ENCODE measurements at places on chromosomes 7 and 10.

DNA sequence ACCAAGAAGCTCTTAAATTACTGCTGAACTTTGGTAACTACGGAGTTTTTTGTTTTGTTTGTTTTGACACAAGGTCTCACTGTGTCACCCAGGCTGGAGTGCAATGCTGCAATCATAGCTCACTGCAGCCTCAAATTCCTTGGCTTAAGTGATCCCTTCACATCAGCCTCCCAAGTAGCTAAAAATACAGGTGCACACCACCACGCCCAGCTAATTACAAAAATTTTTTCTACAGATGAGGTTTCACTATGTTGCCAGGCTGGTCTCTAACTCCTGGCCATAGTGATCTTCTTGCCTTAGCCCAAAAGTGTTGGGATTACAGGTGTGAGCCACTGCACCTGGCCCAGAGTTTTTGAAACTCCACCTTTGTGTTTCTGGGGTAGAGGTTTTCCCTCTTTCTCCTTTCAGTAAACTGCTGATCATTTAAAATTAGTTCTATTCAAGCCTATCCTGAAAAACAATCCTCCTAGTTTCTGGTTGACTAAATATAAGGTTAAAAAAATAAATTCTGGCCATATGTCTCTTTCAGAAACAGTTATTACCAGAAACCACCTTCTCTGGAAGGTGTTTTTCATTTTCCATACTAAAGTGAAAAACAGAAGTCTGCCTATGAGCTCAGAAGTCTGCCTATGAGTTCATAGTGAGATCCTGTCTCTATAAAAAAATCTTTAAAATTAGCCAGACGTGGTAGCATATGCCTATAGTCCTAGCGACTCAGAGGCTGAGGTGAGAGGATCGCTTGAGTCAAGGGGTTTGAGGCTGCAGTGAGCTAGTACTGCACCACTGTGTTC, 63.9 kb downstream of the VOPP1 start:
- DNase-seq: no peak

- no peak for DNase-seq
Observed at GRCh38 chr7:69800495-69800894, 202.2 kb downstream of the AUTS2 start.

GRCh38 chr7:41103331-41103730, 599.6 kb downstream of the INHBA start:
- no peak for DNase-seq

- no peak for DNase-seq
Observed at GRCh38 chr7:33076737-33077136, 14.2 kb upstream of the NT5C3A start.

DNA sequence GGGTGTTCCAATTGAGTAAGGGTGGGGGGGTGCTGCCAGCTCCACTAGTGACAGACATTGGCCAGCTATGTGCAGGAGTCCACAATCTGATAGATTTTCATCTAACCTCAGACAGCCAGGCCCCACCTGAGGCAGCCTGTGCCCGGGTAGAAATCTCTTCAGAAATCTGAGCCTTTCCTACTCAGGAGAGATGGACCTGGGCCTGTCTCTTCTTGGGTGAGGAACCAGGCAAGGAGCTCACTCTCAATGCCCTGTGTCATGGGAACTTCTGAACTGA, 86.9 kb downstream of the UBE2H start:
- DNase-seq: no peak

GRCh38 chr10:103535595-103535994, 42.1 kb downstream of the NEURL1 start:
- no peak for DNase-seq

All from stimulated activated CD8-positive, alpha-beta memory T cell treated with anti-CD3 and anti-CD28 coated beads, Interleukin-4, amount 100 ng/mL, for 1 hour (primary cell).